ENCODE measurements at places on chromosomes 7 and 10. TPM values are rescaled to one million over a fixed set of nuclear protein-coding genes. Genes with fewer than 3 reads are reported as not detected.

Gene PLA2G12B
- total RNA-seq, result not detected

DNA sequence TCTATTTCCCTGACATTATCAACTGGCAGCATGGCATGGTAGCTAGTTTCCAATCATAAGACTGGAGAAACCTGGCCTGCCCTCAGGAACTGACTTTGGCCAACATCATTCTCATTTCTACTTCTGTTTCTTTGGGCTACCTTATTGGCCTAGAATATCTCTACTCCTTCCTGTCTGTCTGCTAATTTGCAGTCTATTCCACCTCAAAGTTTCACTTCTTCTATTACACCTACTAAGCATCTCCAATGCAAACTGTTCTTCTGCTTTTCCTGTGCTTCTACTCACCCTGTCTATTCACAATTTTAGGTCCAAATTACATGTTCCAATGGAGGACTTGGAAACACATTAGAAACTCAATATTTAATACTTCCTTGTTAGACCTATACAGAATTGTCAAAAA, 65.6 kb downstream of the ZNF503 start:
- no peak for DNase-seq

GRCh38 chr7:2953099-2953498, 90.6 kb downstream of the CARD11 start:
- no peak for DNase-seq

GRCh38 chr10:26759008-26759407, 61.5 kb downstream of the PDSS1 start:
- DNase-seq, result no peak

- no peak for DNase-seq
These were observed 128.4 kb downstream of the MTERF1 start for GRCh38 chr7:91752102-91752501.

Gene MYOZ1
- total RNA-seq, result 0.16 TPM

- DNase-seq, result no peak
These were observed 31.9 kb downstream of the SLK start for GRCh38 chr10:103998805-103999204.

DNA sequence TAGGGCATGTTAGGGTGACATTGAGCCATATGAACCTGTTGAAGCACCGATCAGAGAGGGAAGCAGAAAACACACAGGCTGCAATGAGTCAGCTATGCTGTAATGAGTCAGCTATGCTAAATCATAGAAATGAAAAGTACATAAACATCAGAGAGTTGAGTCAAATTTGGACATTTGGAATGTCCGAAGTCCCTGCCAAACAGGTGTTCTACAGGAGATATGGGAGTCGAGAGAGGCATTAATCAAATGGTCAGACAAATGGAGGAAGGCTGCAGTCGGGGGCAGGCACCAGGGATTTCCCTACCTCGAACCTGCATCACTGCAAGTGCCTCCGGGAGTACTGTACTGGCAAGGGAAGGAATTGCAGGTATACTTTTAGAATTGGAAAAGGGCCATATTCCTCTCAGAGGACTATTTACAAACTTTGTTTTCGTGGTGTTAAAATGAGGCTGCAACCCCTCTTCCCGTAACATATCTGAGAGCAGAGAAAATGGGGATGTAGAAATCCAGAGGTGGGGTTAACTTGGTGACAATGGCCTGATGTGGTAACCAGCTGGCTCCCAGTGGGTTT, 8.8 kb upstream of the ZC3HAV1 start:
- DNase-seq, result no peak

Gene ADAMTS14
- 0.30 TPM for total RNA-seq

DNA sequence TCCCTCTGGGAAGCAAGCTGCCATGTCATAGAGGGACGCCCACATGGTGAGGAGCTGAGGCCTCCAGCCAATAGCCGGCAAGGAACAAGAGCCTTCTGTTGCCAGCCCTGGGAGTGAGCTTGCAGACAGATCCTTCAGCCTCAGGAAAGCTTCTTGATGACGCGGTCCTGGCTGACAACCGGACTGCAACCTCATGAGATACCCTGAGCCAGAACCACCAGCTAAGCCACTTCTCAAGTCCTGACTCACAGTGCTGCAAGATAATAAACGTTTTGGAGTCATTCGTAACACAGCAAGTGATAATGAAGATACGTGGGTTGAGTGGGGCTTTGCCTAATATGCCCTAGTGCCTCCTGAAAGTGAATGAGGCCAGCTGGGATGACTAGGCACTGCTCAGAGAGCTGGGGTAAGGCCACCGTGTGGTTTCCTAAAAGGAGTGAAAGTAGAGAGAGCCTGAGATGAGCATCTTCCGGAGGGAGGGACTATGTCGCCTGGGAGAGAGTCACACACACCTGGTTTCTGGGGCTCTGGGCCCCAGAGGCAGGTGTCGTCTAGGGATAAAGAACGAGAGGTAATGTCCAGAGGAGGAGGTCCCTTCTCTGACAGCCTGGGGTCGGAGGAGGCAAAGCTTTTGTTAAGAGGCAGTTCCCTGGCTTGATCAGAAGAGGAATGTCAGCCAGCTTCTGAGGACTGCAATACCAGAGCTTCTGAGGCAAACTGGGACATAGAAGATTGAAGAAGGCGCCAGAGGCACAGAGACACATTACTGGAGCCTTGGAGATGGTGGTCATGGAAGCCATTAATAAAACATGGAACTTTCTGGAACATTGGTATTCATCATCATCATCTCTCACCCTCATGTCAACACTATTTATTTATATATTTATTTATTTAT, 53.6 kb downstream of the PYROXD2 start:
- DNase-seq, result peak; percentile 40

GRCh38 chr7:127885843-127886242, 145.4 kb downstream of the LRRC4 start:
- DNase-seq, result no peak

Gene MCU
- 21.7 TPM for total RNA-seq

DNA sequence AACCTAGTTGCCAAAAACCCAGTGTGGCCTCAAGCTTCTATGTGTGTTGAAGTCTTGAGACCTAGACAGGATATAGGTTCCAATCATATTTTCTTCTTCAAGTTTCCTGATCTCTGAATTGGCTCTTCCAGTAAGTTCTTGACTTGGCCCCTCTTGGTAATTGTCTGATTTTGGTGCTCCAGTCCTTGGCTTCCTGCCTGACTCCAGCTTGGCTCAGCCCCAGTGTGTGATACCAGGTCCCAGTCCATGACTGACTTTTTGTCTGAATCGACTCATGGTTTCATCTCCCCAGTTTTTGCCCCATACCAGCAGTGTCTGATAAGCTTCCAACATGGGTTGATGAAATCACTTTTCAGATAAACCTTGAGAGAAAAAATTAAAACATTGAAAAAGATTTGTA, 72.3 kb downstream of the FAS start:
- no peak for DNase-seq

- DNase-seq, result no peak
These were observed 70.4 kb upstream of the CFAP46 start for GRCh38 chr10:133012573-133013359.

DNA sequence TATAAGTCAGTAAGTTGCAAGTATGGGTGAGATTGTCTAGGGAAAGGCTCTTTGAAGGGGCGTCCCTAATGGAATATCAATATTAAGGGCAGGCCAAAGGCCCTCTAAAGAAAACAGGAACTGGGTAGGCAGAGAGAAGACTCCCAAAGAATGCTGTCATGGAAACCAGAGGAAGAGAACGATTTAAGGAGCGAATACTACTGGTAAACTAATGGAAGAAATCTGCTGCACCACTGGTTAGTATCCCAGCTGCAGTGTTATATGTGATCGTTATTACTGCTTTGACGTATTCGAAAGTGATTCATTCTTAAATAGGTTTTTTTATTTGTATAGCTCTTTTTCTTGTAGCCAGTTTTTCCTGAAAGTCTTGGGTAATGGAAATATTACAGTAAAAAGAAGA, 1.3 kb downstream of the CASP2 start:
- no peak for DNase-seq

DNA sequence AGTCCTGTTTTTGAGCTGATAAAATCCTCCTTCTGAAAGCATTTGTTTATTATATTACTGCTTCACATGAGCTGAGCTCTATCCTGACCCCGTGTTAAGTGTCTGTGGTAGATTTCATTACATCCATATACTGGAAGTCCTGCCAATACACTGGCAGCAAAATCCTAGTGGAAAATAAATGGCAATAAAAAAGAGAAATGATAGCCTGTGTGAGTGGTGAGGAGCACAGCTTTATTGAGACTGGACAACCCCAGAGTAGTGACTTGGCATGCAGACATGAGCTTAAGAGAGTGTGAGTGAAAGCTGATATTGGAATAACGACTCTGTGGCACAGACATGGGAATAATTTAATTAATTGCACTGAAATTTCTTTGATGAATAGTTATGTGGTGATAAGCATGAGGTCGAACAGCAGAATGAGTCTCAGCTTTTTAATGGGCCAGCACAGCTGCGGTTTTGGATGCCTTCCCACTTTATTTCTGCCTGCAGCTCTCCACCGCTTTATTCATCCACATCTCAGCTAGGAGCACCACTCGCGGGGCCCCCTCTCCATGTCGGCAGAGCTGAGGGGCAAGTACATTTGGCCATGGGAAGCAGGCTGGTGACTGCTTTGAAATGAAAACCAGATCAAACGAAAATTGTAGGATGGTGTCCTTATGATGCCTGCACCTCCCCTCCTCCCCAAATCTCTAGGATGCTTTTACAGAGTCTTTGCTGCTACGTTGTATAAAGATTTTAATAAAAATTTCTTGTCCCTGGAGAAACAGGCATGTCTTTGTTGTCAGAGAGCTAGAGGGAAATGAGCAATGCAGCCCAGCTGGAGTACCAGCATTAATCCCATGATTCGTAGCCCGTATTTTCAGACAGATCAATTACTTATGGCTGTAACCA, 494.3 kb downstream of the AUTS2 start:
- DNase-seq, result no peak

DNA sequence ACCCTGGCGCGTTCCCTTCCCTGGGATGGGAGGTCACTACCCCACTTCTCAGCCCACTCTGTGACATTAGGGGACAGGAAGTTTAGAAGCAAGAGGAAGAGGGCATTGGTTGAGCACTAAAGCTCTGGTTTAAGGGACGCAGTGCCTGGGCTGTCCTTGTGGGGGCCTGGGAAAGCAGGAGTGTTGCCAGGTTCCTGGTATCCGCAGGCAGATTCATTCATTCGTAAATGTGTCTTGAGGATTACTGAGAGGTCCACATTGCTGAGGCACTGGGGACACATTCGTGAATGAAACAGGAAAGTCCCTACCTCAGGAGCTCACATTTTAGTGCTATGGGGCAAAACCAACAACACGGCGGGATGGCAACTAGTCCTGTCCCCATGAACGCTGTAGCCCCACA, 69.4 kb downstream of the COL13A1 start:
- DNase-seq, result no peak

Gene GOT1
- 37.8 TPM for total RNA-seq

Gene MYL10
- total RNA-seq, result not detected

DNA sequence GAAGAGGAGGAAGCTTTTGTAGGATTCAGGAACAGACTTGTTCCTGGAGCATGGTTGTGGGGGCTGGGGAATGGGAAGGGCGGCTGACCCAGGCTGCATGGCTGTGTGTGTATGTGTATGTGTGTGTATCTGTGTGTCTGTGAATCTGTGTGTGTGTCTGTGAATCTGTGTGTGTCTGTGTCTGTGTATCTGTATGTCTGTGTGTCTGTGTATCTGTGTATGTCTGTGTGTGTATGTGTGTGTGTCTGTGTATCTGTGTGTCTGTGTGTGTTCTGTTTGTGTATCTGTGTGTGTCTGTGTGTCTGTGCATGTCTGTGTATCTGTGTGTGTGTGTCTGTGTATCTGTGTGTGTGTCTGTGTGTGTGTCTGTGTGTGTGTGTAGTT, 6.6 kb upstream of the STX1A start:
- no peak for DNase-seq

DNA sequence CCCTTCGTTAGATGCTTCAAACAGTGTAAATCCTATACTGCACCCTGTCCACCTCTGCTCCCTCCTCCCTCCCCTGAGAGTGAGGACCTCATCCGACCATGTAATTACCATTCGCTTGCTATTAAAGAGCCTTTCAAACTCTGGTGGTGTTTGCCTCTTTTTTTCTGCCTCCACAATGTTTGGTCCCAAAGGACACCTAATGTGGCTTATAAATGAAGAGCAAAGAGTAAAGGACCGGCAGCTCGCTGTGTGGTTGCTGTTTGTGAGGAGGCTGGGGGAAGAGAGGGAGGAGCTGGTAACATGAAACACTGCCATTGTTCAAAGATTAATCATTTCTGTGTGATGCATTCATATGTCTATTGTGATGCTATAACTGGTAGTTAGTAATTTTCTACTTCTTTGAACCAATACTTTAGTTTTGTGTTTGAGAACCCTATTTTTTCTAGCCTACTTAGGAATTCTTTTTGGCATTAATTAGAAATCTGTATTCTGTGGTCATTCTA, 27.9 kb downstream of the MTURN start:
- DNase-seq, result no peak

DNA sequence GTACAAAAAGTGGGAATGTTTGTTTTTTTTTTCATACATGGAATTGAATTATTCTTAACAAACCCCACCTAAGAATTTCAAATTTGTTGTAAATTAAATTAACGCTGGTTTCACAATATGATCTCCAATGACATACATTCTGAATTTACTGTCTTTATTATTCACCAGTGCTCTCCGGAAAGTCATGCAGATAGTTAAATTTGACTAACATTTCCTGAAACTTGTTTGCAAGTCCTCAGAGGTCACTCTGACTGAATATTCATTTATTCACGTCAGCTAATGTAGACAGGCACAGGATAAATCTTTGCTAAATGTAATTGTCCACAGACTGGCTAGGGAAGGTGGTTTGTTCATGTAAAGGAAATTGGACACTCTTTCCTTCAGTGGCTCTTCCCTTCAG, 730.4 kb downstream of the PHTF2 start:
- no peak for DNase-seq

- DNase-seq, result no peak
These were observed 45.5 kb upstream of the ZNF722 start for GRCh38 chr7:63953181-63953580.

DNA sequence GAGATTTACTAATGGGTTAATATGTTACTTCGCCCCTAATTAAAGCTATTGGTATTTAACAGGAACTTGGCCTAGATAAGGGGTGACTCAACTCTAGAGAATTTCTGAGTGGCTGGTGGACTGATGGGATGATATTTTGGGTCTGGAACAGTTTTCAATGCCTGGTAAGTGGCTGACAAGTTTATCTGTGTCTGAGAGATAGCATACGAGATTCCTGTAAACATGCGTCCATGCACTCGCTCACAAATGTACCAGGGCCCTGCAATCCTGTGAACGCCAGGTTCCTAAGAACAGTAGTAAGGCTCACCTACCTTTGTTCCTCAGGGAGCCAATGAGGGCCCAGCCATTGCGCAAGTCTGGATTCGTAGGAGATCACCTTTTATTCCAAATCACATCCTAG, 683.8 kb upstream of the ANKRD30A start:
- no peak for DNase-seq

DNA sequence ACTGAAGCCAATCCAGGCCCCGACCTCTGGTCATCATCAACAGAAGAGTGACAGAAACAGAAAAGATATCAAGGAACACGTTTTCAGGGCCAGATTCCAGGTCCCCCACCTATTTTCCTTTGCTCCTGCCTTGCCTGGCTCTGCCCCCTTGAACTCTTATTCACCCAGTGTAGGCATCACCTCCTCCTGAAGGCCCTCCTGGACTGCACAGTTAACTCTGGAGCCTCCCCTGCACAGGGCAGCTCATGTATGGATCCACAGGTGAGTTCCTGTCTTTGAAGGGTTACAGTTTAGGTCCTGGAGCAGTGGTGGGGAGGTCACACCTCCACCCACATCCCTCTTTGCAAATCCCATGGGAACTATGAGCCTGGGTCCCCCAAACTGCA, 163.3 kb upstream of the TNRC18 start:
- no peak for DNase-seq

- DNase-seq, result no peak
These were observed 120.9 kb downstream of the PLXNA4 start for GRCh38 chr7:132455378-132455777.

All from neural crest cell (in vitro differentiated cells).